ENCODE measurements at places on chromosomes 1 and 21. TPM values are rescaled to one million over a fixed set of nuclear protein-coding genes. Genes with fewer than 3 reads are reported as not detected.
A peak's percentile ranks its signal among the peaks of the same experiment; 100 is the strongest.

The ILDR2 gene
- under 0.01 TPM for total RNA-seq

The HJV gene
- total RNA-seq: not detected

The CTNNBIP1 gene
- total RNA-seq: 78.1 TPM

GRCh38 chr1:183870351-183871077 lies 65.6 kb downstream of the RGL1 start:
- H3K4me3 ChIP-seq: peak overlapping the region; percentile 34
- H3K4me1 ChIP-seq: peaks cover 22% of the 10 kb centered on the region
- peak overlapping the region; percentile 93 for H3K27ac ChIP-seq
- no peaks in the 10 kb centered on the region for H3K27me3 ChIP-seq
- peak; percentile 52 for DNase-seq

DNA sequence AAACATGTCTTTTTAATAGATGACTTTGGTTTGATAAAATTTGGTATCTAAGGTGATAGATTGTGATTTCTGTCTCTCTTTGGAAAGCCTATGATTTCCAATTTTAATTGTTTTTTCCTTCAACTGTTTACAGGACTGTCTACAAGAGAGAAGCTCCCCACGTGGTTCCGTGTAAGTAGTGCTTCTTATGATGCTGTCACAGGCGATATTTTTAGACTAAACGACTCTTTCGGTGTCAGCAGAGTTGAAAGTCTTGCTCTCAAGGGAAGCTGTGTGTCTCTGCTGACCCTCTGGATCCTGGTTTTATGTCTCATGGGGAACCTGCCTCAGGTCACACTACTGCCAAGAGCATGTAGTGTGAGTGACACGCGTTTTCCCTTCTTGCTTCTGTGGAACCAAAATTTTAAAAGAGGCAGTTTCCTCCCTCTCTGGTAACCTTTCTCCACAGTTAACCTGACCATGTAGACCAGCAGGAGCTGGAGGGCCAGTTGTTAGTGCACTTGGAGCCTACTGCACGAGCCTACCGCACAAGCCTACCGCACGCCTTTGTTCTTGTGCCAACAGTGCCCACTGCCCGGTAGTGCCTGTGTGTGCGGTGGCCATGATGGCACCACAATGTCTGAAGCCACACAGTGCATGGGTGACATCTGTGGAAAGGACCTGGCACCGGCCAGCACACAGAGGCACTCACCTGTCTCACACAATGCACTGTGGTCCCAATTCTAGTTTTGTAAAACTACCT lies 91.9 kb downstream of the PCBP3 start:
- no peaks in the 10 kb centered on the region for H3K27me3 ChIP-seq
- no peaks in the 10 kb centered on the region for H3K36me3 ChIP-seq
- H3K4me3 ChIP-seq: no peak overlapping the region

GRCh38 chr1:211764701-211765100 lies 65.9 kb downstream of the LPGAT1 start:
- H3K27ac ChIP-seq: no peak overlapping the region
- no peaks in the 10 kb centered on the region for H3K27me3 ChIP-seq
- no peaks in the 10 kb centered on the region for H3K4me1 ChIP-seq

- no peaks in the 10 kb centered on the region for H3K36me3 ChIP-seq
- DNase-seq: no peak
- H3K4me1 ChIP-seq: no peaks in the 10 kb centered on the region
- H3K27ac ChIP-seq: no peak overlapping the region
These were observed 344.2 kb upstream of the KAZN start for GRCh38 chr1:14254251-14254650.

DNA sequence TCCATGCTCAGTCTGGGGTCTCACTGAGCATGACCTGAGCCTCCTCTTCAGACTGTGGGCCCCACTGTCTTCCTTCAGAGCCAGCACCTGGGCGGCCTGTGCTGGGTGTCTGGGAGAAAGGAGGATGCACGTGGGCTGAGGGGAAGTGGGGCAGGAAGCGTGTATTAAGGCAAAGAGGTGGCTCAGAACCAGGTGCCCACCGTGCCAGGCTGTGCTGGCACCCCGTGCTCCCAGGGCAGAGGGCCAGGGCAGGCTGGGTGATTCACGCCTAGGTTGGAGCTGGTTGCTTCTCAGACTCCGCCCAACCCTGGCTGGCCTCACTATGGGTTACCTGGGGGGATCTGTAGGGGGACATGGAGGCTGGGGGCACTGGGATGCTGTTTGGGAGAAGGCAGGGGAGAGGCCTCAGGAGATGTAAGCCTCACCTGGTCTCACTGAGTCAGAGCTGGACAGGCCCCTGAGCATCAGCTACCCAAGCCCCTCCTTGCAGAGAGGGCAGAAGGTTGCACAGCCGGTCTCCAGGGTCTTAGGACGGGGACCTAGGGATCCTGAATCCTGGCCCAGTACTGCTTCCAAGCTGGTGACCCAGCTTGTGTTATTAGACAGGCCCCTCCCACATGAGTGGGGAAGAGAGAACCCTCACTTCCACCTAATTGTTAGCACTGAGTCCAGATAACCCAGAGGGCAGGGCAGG lies 18.6 kb upstream of the PADI1 start:
- H3K4me1 ChIP-seq: peaks cover 28% of the 10 kb centered on the region
- H3K27ac ChIP-seq: no peak overlapping the region
- DNase-seq: no peak
- no peaks in the 10 kb centered on the region for H3K27me3 ChIP-seq
- H3K36me3 ChIP-seq: no peaks in the 10 kb centered on the region

DNA sequence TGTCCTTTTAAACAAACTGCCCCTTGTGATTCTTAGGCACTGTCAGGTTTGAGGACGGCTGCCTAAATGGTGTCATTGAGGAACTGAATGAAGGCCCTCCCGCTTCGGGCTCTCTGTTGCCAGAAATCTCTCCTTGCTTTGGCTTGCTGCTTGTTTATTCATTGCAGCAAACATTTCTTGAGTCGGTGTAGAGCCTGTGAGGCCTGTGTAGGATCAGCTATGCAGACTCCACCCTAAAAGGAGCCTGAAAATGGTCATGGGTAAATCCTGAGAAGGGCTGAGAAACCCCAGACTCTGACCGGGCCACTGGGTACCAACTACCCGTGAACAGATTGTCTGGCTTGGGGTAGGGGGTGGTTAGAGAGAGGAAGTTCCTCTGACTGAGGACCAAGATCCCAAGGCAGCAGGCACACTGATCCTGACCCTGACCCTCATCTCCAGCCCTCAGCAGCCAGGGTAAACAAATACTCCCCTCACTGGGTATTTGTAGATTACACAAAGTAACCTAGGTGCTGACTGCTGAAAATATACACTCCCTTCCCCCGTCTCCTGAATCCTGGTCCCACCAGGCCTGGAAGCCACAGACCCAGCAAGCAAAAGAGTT lies 3.1 kb downstream of the IL6R start:
- no peak overlapping the region for H3K4me3 ChIP-seq
- H3K27ac ChIP-seq: no peak overlapping the region
- peaks cover 30% of the 10 kb centered on the region for H3K4me1 ChIP-seq
- H3K36me3 ChIP-seq: no peaks in the 10 kb centered on the region
- H3K27me3 ChIP-seq: no peaks in the 10 kb centered on the region

- no peak for DNase-seq
- no peak overlapping the region for H3K4me3 ChIP-seq
- no peak overlapping the region for H3K27ac ChIP-seq
- no peaks in the 10 kb centered on the region for H3K4me1 ChIP-seq
- H3K36me3 ChIP-seq: no peaks in the 10 kb centered on the region
These were observed 524.1 kb downstream of the PTBP2 start for GRCh38 chr1:97245682-97246081.

GRCh38 chr1:193185901-193186731 lies at the start of gene B3GALT2:
B3GALT2 (minus strand) TSS chr1:193186613; CDS start chr1:193181562, 5,051 bp downstream.
- H3K4me3 ChIP-seq: no peak within 1 kb of the TSS
- no peaks in the 10 kb centered on the region for H3K36me3 ChIP-seq
- DNase-seq: no peak
- no peaks in the 10 kb centered on the region for H3K4me1 ChIP-seq
- H3K27me3 ChIP-seq: no peaks in the 10 kb centered on the region
